ENCODE measurements at places on chromosomes 7 and 10.

DNA sequence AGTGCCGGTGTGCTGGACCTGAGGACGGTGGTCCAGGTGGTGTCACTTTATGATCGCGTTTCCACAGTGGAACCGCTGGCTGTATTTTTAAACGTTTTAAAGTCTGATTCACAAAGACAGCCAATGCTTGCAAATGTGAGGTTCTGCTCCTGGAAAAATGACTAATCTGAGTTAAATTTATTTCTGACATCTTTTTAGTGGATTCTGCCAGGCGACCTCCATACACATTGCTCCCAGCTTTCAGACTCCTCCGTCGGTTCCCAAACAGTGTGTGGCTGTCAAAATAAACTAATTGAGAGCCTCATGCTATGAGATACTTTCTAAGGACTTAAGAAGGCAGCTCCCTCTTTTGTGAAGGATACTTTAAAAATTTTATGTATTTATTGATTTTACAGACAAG, 12.7 kb upstream of the TTYH3 start:
- DNase-seq: peak; percentile 81

DNA sequence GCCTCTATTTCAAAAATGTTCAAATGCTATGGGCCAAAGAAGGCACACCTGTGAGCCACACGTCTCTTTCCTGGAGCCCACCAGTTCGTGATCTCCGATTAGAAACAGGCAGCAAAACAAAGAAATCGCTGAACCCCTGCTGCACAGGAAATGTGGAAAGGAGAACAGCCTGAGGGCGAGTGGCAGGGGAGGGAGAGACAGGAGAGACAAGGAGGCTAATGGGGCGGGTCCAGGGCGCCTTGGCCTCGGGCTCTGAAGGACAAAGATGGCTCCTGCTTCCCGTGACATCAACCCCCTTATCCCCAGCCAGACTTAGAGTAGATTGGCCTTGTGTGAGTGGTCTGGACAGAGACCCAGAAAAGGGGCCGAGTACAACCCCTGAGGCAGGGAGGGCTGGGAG, 62.4 kb upstream of the DOCK1 start:
- DNase-seq: no peak

DNA sequence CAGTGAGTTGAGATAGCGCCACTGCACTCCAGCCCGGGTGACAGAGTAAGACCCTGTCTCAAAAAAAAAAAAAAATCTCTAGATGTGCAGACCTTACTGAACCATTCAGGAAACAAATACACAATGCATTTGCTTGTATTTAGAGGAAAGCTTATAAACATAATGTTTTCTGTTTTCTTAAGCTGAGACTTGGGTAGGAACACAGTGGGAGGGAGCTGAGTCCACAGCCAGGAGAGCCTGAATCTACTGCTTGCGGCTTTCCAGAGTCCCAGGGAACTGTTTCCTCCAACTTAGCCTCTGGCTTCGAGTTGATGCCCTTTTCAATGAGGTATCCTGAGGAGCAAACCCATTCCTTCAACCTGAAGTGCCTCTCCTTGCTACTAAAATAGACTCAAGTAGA, 83.0 kb upstream of the PITRM1 start:
- DNase-seq: no peak

DNA sequence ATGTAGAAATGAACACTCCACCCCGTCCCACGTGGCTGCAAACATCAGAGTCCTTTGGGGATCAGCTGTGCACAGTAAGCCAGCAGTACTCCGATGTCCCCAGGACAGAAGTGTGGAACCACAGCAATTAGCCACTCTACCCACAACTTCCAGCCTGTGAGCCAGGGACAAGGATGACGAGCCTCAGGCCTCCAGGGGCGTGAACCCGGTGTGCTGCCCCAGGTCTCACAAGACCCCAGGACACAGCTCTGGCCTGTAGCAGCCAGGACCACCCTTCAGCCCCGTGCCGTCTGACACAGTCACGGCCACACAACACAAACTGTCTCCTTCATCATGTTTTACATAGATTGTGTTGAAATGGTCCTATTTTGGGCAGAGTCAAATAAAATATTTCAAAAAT, 113.0 kb upstream of the DIP2C start:
- DNase-seq: no peak

- DNase-seq: no peak
Observed at GRCh38 chr10:108848046-108848445, 1075.3 kb downstream of the XPNPEP1 start.

DNA sequence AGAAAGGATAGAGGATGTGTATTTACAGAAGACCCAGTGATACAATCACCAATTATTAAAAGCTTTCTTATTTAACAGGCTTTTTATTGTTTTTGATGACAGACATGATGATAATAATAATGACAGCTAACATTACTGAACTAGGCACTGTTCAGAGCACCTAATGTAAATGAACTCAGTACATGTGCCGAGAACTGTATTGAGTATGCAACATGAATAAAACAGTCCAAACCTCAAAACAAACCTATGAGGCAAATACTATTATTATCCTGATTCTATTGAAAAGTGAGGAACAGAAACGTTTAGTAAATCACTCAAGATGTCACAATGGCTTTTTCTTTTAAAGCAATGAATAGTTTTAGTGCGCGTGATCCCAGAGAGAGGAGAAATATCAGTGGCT, 27.1 kb downstream of the TAS2R16 start:
- no peak for DNase-seq

DNA sequence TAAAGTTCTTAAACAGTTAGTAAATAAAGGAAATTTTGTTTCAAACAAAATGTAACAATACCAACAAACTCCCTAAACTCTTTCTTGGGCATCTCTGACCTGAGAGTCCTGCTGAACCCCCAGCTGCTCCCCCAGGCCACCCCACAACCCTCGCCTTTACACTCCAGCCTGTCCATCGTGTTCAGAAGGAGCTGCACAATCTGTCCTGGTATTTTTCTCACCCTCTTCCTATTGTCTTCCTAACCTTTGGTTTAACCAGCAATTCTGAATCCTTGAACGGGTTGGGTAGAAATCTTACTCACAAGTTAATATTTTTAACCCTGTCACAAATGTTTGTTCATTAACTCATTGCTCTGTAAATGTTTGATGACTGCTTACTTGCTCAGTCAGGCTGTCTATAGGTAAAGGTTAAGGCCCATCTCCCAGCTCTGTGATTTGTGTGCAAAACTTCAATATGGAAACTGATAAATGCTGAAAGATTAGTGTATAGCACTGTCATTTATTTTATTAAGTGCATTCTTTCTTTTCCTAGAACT, 16.8 kb downstream of the SFRP4 start:
- DNase-seq: no peak

Data from astrocyte of the spinal cord (primary cell).